Right hindlimb (tissue), 1 donor: ENCODE measurements at places on chromosomes 2 and 18.

DNA sequence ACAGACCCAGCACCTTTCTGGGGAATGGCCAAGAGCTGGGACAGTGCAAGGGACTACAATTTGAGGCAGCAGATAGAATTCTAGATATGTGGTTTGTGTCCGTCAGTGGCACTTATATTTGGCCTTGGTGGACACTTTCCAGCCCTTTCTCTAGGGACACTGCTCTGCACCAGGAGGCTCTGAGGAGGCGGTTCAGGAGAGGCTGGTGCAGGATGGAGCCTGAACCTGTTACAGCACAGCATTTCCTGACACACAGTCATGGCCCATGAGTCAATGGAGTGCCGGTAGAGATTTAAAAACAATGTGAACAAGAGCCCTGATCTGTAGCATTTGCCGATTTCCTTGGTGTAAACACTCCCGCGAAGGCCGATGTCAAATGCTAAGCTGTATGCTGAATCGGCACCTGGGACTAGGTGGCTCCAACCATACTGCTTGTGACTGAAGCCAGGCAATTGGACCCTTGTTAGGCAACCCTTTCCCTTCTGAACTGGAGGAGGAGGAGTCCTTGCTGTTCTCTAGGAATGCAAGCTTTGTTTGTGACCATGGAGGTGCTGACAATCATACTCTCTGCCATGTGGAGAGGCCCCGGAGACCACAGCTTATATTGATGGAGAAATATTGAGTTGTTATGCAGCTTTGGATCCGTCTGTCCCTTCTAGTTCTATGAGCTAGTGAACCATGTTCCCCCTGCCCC lies 11.9 kb downstream of the FABP1 start:
- no peak for DNase-seq

DNA sequence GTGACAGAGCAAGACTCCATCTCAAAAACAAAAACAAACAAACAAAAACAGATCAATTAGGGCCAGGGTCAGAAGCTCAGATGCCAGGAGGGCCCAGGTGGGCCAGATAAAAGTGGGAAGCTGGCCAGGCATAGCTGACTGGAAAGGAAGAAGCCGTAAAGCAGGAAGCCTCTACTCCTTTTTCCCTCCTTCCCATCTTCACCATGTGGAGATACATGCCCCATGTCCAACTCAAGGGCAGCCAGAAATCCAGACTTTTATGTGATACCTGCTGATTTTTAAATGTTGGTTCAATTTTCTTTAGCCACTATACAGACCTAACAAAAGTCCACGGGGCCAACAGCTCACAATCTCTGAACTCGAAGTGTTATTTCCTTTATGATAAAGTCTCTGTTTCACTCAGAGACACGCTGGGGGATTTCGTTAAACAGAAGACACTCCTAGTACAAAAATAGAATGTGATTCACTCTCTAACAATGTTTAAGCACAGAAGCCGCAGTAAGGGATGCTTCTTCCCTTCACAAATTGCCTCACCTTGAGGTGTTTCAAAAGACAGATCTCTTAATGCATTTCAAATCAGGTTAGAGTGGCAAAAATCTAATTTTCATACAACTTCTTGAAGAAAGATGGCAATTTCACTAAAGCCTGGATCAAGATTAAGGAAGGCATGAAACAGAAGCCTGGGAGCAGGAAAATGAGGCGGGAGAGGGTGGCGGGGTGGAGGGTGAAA lies 14.0 kb downstream of the TMEM247 start:
- DNase-seq: no peak

- DNase-seq: no peak
Measured at GRCh38 chr18:74139411-74139810, 8.2 kb downstream of the FBXO15 start.

- DNase-seq: no peak
Measured at GRCh38 chr2:26786207-26787028, 562 bp downstream of the CENPA start.

DNA sequence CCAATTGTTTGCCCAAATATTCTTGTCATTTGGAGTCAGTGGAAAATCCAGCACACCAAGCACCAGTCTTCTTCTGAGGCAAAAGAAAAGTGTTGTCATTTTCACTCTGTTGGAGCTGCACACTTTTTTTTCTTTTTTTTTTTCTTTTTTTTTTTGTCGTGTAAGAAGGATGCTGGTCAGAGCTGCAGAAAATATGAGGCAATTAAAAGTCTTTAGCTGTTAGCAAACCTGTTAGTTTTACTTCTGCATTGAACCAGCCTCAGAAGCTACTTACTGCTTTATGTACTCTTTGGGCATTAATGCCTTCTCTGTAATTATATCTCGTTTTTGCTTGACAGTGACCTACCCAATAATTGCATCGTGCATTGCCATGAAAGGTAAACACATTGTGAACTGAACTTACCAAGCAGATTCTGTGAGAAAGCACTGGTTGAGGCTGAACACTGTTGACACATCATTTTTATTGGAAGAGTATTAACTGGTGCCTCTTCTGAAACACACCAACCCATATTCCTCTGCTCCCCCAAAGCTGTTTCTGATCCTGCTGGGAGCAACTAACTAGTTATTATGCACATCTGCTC lies 165.4 kb downstream of the CAPN13 start:
- no peak for DNase-seq

GRCh38 chr2:191555092-191555742 lies 122.7 kb upstream of the NABP1 start:
- DNase-seq: peak; percentile 87

GRCh38 chr2:213238753-213239495 lies 45.3 kb upstream of the SPAG16 start:
- DNase-seq: no peak
